Activated CD4-positive, alpha-beta T cell treated with anti-CD3 and anti-CD28 coated beads, Interleukin-2, amount 50 U/mL, for 48 hours (primary cell): ENCODE measurements at places on chromosomes 13 and 19.

DNA sequence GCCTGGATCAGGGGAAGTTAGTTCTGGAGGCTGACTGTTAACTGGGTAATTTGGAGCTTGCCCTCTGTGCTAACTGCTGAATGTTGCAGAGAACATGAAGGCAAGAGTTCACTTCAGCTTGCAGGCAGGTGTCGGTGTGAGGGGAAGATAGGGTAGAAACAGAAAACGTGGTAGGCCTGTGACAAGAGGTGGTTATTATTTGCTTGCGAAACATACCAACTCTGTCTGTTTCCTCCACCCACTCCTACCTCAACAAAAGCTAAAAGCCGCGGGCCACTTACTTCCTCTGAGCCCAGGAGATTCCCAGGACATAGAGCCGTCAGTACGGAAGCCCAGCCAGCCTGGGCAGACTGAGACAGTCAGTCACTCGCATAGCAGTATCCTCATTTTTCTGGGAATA, 119.2 kb upstream of the ABCC4 start:
- DNase-seq: no peak

- DNase-seq: no peak
Measured at GRCh38 chr13:27965740-27966640, 3.1 kb downstream of the CDX2 start.

DNA sequence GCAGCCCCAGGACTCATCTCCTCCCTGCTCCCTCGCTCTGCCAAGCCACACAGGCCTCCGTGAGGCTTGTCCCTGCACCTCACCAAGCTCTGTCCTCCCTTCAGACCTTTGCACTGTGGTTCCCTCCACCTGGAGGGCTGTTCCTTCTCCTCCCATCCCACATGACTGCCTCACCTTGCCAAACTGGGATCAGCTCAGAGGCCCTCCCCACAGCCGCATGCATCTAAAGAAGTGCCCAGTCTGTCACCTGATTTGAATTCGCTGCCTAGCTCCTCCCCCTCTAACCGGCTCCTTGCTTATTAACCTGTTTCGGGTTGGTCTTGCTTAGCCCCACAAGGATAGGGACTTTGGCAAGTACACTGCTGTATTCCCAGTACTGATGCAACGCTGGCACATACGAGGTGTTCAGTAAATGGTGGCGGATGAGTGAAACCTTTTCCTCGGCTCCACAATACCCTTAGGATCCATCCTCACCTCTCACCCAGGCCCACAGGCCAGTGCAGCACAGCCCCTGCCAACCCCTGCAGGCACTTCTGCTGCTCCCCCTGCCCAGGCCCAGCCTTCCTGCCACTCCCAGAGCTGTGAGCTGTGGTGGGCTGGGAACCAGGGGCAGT, 4.4 kb downstream of the AKT2 start:
- no peak for DNase-seq

GRCh38 chr19:31602548-31602947, 253.3 kb upstream of the TSHZ3 start:
- no peak for DNase-seq

DNA sequence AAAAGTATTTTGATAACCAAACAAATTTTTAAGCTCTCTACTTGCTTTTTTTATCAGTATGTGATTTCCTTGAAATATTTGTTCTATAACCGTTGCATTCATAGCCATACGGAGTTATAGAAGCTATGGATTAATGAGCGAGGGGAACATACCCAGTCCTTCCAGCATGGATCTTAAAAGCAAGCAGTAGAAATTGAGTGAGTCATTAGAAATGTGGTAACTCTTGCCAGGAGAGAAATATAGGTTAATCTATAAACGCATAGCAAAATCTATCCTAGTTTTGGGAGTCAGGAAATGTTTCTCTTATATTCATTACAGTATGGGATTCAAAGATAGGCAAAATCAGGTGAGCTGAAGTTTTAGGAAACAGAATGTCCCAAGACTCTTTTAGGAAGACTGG, 507.4 kb downstream of the DACH1 start:
- DNase-seq: no peak

DNA sequence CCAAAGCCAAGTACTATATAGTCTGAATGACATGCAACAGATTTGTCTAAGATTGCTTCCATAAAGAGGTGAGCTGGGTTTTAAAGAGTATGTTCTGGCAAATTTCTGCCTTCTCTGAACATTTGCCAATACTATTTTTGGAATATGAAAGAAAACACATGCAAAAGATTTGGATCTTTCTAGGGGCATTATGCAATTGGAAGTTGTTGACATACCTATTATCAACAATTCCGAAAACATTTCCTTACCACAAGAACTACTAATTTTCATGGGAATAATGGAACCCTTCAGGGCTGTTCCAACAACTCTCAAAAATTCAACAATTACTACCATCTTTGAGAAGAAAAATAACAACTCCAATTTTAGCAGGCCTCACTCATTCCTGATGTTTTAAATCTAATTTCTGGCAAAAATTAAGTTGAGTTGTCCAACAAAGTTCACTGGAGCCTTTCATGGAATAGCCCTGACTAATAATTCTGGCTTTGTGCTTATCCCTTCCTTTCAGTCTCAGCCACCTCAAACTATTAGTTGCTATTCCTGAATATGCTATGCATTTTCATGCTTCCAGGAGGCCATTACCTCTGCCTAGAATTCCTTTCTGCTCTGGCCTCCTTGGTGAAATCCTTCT, 250.0 kb downstream of the RGCC start:
- DNase-seq: no peak

DNA sequence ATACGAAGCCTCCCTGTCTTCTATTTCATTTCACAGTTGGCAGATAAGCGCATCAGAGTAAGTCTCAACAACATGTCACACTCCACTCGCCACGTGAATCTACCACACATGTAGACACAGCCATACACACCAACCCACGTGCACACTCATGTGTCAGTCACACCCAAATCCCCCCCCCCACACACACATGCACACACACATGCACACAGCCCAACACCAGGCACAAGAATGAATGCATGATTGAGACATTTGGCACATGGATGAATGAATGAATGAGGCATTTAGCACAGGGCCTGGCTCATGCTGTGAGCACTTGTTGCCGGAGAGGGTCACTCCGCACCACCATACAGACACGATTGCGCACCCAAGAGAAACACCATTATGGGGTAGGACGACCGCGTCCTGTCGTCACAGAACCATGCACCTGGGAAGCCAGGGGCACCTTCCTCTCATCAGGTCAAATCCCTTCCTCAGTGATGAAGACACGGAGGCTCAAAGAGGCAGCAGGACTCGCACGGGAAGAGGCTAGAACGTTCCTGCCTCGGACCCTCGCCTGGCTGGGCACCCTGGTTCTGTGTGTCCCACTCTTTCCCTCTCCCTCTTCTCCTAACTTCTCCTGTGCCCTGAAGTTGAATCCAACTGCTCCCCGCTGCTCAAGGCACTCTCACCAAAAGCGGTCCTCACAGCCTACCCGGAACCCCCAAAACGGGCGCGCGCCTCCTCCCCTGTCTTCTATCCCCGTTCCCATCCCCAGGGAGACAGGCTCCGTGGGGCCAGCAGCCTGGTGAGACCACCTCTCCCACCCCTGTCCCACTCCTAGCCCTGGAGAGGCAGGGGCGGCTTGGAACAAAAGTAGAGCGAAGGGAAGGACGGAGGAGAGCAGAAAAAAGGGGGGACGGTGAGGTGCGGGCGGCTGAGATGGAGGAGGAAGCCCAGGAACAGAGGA, 1.3 kb downstream of the MEIS3 start:
- no peak for DNase-seq

DNA sequence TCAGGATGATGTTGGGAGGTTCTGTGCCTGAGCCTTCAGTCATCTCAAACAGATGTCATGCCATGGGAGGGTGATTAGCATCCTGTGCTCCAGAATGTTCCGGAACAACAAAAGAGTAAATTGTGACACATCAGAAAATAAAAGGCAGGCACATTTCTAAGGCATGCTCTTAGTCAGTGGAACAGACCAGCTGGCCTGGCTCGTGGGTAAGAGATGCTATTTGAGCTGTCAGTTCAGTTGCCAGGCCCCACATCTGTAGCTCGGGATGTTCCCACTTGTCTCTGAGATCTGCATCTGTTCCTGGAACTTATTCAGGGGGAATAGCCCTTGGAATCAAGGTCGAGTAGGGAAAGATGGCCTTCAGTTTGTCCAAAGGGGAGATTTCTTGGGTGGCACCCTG, 26.0 kb downstream of the OLFM4 start:
- no peak for DNase-seq

GRCh38 chr13:21175656-21176214, 617 bp downstream of the SKA3 start:
- no peak for DNase-seq

GRCh38 chr13:99051768-99052455, 74.0 kb upstream of the DOCK9 start:
- DNase-seq: no peak

DNA sequence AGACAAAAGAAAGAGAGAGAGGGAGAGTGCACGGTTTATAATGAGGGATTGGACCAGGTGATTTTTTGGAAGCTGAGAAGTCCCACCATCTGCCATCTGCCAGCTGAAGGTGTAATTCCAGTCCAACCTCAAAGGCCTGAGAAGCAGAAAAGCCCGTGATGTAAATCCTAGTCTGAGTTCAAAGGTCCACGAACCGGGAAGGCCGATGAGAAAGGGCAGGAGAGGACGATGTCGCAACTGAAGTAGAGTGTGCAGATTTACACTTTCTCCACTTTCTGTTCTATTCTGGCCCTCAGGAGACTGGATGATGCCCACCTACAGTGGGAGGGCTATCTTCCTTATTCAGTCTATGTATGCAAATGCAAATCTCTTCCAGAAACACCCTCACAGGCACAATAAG, 500.0 kb downstream of the DIAPH3 start:
- no peak for DNase-seq
